ENCODE measurements at places on chromosomes 1 and 21. TPM values are rescaled to one million over a fixed set of nuclear protein-coding genes. Genes with fewer than 3 reads are reported as not detected.

Gene IL12RB2
- total RNA-seq = not detected

Gene C1orf56
- 6.9 TPM for total RNA-seq

Gene SYT14
- total RNA-seq = 0.05 TPM

Gene FAM110D
- 0.03 TPM for total RNA-seq

Measured in A549 treated with DMSO at 1 μM for 4 hours (cell line).